ENCODE measurements at places on chromosomes 7 and 10. TPM values are rescaled to one million over a fixed set of nuclear protein-coding genes. Genes with fewer than 3 reads are reported as not detected.

- DNase-seq, result no peak
Observed at GRCh38 chr7:128084896-128085608, 53.8 kb upstream of the LRRC4 start.

Gene CHST12
- total RNA-seq, result 11.6 TPM

- no peak for DNase-seq
Observed at GRCh38 chr7:2037808-2038522, 194.8 kb downstream of the MAD1L1 start.

Gene MMP21
- total RNA-seq, result 0.07 TPM

DNA sequence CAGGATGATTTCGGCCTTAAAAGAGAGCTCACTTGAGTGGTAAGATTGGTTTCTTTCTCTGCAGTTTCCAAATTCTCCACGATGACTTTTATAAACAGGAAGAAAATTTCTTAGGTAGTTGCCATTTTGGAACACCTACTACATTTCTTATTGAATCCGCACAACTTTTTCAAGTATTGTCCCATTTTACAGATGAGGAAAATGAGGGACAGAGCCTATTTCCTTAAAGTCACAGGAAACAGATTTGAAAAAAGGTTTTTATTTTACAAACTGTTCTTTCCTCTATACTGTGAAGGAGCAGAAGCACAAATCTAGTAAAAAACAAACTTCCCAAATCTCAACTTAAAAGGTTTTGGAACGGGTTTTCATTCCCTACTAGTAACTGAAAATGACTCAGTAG, 2.7 kb downstream of the YWHAG start:
- DNase-seq, result no peak

Gene PKD2L1
- total RNA-seq, result not detected

Gene SPDYE16
- total RNA-seq, result not detected

- no peak for DNase-seq
Observed at GRCh38 chr10:100427374-100427773, 35.4 kb upstream of the WNT8B start.

DNA sequence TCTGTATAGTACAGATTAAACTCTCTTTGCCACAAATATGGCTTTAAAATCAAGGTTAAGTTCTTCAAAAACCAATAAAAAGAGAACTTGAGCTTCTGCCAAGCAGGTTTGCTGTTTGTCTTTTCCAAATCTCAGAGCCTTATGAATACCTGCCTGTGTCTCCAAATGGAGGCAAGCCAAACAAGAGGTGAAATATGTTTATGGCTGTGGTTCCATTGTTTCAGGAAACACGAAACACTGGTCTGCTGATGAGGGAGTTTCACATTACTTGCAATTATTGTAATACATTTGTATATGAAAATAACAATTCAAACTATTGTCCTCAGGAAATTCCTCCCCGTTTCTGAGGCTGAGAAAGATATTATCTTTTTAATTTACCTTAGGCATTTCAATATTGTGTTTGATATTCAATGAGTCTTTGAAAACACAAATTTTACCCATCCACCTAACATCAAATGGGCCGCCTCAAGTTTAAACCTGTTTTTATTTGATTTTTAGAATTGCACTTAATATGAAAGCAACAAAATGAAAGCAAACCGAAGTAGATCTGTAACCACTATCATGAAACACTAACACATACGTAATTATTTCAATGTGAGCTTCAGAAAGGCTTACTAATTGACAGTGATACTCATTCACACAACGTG, 359.3 kb downstream of the HGF start:
- DNase-seq, result no peak

DNA sequence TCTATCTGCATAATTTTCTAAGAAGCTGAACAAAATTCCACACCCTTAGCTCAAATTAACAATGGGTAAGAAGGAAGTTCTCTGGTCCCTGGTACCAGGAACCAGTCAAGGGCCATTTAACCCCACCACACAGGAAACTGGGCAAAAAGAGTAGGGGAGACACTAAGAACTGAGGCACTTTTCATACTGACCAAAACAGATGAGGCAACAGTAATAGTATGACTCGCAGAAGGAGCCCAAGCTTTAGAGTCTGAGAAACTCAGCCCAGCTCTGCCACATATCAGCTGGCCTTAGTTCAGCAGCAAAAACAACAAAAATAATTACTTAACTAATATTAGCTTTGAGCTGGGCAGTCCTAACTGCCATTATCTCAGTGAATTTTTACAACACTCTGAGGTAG, 221.2 kb downstream of the FAM107B start:
- DNase-seq, result peak; percentile 71

GRCh38 chr7:17654940-17655339, 285.4 kb downstream of the SNX13 start:
- DNase-seq, result no peak

DNA sequence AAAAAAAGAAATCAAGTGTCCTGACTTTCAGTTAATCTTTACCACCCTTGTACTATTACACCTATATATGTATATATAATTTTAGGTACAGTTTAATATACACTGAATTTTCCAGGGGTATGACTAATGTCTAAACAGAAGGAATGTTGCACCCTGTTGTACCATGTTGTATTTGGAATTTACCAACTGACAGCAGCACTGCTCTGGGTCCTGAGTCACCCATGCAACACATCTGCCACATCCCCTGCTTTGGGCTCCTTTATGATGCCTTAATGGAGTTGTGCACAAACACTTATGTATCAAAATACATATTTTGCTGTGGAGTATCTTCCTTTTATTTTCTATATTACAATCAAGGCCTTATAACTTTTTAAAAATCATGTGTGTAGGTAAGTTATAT, 21.2 kb downstream of the YAE1 start:
- no peak for DNase-seq

DNA sequence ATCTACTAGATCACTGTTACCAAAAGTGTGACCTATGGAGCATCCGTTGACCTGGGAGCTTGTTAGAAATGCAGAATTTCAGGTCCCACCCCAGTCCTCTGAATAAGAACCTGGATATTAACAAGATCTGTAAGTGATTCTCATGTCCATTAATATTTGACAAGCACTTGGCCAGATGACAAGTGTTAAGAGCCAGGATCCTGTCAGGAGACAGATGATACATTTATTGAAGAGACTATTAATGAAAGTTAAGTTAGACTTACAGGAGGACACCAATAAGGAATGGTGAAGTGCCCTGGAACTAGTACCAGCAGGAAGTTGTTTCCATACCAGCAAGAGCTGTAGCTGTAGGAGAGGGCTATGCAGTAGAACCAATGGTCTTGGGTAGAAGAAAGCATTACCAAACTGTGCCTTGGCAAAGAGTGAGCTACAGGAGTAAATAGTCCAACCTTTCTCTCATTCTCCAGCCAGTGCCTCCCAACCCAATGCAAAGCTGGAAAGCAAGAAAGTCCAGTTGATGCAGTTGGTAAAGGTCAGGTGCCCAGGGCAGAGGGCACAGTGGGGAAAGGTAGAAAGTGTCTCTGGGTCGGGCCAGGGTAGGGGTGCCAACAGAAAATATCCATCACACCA, 35.3 kb upstream of the ADD3 start:
- no peak for DNase-seq

DNA sequence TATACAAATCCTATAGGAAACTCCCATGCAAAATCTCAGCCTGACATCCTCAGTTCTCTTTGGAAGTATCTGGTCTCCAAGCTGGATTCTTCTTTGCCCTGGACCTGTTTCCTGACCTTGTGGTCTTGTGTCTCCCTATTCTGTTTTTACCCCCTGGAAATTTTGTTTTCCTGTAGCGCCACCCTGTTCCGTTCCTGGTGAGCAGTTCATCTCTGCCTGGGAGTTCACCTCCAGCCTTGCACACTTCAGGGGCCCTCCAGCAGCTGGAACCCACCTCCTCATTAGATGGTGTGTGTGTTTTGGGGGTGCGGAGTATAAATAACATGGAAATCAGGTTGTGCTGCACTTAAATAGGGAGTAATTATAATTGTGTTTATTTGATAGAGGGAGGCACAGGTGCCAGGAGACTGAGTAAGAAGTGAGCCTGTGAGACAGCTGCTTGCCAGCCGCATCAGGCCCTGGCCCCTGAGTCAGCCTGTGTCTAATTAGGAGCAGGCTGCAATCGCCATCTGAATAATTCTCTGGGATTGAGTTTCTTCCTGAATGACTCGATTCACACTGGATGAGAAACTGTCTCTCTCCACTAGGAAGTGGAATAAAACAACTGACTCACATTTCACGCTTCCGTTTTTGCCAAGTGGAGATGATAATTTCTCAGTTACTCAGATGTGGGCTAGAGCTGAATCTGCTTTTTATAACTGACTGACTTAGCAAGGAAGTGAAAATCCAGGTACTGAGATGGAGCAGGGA, 69.4 kb upstream of the HECTD2 start:
- DNase-seq, result peak; percentile 87

Gene ANKRD7
- 1.2 TPM for total RNA-seq

Gene CHRM2
- total RNA-seq, result not detected

DNA sequence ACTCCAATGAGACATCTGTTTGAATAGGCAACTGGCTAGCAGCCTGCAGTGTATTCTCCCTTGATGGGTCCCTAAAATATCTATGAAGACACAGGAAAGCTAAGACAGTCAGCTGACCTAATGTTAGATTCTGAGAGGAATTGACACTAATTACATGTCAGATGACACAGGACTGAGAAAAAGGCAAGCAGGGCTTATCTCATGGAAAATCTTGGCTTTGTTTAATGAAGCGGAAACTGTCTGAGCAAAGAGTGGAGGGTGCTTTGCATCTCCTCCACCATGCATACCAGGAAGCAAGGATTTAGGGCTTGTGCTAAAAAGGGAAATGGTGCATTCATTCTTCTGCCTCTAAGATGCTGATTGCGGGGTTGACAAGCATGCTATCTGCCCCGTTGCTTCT, 135.5 kb upstream of the GLI3 start:
- DNase-seq, result no peak

DNA sequence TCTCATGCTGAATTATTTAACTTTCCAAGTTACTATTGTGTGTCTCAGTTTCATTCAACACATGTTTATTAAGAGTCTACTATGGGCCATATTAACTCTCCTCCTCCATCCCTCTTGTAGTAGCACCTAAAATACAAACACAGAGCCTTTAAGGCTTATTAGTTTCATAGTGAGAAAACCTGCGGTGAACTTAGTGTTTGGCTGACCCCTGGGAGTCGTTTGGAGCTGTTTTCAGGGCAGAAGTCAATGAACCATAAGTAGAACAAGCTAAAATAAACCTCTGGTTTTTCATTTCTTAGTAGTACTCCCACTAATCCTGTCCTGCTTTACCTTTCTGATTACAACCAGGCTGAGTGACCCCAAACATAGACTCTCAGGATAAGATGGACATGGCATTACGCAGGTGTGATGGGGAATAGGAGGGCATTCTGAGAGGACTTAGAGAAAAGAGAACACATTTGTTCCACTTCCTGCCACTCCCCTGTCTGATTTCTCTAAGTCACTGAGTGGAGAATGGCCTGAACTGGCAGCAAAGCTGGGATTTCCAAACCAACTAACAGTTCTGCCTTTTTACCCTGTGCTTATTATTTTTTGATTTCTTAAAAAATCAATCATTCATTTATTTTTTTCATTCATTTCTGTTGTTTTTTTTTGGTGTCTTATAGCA, 74.5 kb downstream of the LRMDA start:
- DNase-seq, result no peak

Gene CYP2C19
- not detected for total RNA-seq

GRCh38 chr10:126939706-126940105, 34.5 kb downstream of the DOCK1 start:
- DNase-seq, result no peak

GRCh38 chr7:12633582-12633981, 53.9 kb upstream of the ARL4A start:
- no peak for DNase-seq

- DNase-seq, result no peak
Observed at GRCh38 chr7:41538810-41539724, 163.8 kb downstream of the INHBA start.

DNA sequence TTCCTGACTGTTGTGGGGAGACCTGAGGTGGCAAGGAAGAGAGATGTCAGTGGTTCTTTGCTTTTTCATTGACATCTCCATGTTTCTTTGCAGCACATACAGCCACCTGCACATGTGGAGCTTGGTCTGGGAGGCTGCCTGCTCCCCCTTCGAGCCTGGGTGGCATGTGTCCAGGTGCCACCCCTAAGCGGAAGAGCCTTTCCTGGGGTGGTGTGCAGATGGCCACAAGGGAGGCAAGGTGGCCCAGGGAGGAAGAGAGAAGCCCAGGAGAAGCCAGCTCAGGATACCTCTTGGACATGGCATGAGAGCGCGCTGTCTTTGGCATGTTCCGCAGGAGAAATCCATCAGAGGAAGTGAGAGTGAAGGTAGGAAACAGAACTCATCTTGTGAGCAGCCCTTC, 105.9 kb upstream of the NPTX2 start:
- DNase-seq, result no peak

DNA sequence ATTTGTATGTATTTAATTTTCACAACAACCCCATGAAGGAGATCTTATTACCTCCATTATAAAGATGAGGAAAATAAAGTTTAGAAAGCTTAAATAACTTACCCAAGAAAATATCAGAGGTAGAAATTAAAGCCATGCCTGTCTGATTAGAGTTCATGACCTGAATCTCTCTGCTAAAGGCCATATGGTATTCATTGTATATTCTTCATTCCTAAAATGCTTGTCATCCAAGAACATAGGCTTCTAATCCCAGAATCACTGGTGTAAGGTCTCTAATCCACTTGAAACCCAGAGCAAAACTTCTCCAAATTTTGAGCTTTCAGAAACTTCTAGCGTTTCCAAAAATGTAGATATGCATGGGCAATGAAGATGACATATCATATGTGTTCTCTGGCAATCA, 72.3 kb upstream of the YAE1 start:
- no peak for DNase-seq

GRCh38 chr7:37283716-37284115, 164.9 kb downstream of the ELMO1 start:
- DNase-seq, result no peak

GRCh38 chr10:61076572-61077114, 132.7 kb upstream of the RHOBTB1 start:
- no peak for DNase-seq

DNA sequence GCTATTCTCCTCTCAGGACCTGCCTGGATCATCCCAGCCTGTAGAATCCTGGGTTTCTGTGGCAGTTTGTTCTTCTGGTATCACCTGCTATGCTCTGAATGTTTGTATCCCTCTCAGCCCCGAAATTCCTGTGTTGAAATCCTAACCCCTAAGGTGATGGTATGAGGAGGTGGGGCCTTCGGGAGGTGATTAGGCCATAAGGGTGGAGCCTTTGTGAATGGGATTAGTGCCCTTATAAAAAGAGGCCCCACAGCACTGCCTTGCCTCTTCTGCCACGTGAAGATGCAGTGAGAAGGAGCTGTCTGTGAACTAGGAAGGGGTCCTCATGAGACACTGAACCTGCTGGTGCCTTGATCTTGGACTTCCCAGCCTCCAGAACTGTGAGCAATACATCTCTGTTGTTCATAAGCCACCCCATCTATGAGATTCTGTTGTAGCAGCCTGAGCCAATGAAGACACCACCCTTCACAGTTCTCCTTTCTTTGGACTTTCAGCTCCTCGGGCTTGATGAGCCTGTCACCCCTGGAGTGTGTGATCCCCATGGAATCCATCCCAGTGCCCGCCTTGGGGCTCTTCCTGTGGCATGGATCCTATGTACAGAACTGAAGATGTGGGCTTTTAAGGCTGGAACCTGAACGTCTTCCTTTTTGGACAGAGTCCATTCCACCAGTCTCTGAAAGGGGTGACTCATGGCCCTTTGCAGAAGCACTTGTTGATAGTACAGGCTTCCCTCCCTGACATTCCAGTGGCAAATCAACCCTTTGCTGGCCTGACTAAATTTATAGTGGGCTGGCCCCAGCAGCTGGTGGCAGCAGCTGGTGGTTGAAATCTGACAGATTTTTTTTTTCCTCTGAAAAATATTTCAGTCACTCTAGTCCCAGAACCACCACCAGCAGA, 138.0 kb downstream of the TACC2 start:
- peak; percentile 85 for DNase-seq

Gene PMPCB
- total RNA-seq, result 49.5 TPM

GRCh38 chr10:111511751-111512150, 434.9 kb downstream of the ADRA2A start:
- no peak for DNase-seq
